ENCODE measurements at places on chromosomes 12 and 14.

GRCh38 chr12:2555487-2556082 lies 239.2 kb upstream of the FKBP4 start:
- no peak for DNase-seq

DNA sequence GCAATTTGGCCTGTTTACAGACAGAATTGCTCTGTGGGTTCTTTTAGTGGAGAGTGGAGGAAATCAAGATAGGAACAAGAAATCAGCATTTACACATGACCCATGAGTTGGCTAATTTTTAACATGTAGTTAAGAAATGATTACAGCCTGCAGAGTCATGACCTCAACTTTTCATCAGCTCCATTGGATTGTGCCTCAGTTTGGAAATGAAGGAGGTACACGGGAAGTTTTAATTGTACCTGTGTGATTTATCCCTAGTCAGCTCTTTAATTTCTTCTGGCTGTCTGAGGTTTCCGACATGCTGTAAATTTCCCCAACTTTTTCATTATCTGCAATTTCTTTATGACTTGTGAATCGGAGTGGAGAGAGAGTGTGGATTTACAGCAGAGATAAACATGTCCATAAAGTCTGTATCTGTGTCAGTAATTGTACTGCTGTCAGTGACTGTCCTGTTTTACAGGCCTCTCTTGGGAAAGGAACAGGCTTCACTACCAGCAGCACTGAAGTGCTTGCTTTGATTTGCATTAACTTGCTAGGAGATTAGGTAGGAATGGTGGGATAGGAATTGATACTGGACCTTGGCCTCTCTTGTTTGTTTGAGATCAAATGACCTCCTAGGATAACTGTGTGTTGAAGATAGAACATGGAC lies 49.2 kb downstream of the LIN52 start:
- no peak for DNase-seq

DNA sequence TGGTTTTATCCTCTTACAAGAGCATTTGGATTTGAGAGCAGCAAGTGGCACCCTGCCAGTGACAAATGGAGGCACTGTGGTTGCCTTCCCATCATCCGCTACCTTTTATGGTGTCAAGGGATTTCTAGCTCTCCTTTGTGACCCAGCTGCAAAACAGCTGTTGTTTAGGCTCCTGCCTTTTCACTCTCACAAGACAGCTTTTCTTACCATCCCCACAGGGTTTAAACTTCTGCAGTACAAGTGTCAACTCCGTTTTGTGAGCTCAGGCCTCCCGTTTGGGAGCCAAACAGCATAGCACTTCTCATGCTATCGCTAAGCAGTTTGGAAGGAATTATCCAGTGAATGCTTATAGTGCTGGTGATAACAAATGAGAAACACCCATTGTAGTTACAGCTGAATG lies 331.4 kb downstream of the TMTC2 start:
- DNase-seq, result no peak

- DNase-seq, result no peak
Observed at GRCh38 chr14:50025073-50025472, 91.3 kb downstream of the VCPKMT start.

GRCh38 chr12:63995512-63995911 lies 151.0 kb downstream of the SRGAP1 start:
- no peak for DNase-seq

GRCh38 chr12:49615725-49616124 lies 7.6 kb upstream of the PRPF40B start:
- DNase-seq, result no peak

DNA sequence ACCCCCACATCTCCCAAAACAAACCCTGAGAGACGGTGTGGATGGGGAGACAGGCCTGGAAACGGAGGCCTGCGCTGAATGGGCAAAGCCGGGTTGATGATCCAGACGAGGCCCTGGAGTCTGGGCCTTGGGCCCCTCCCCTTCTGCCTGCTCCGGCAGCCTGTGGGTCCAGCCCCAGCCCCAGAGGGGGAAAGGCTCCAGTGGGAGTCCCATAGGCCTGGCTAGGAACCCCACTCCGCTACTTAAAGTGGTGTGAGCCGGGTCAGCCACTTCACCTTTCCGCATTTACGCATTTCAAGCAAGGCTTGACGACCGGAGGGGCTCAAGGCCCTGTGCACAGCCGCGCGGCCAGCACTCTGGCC lies 695 bp upstream of the TNFAIP2 start:
- no peak for DNase-seq

DNA sequence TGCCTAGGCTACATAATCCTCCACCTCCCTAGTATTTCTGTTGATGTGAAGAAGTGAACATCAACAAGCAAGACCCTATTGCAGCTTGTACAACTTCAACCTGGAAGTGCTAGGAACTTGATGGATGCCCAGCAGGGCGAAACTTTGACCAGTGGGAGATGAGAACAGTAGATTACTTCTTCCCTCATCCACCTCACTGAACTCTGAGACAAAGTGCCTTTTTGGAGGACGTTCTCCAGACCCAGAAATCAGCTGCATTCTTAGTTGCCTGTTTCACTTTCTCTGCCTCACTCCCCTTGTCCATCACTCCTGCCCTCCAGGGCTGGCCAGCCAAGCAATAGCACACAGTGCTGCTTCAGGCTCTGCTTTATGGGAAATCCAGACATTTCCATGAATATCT lies 683.4 kb downstream of the GALC start:
- no peak for DNase-seq

GRCh38 chr12:96235484-96235826 lies 41.3 kb downstream of the ELK3 start:
- no peak for DNase-seq

All from stimulated activated CD4-positive, alpha-beta T cell treated with anti-CD3 and anti-CD28 coated beads, Interleukin-4, amount 100 ng/mL, for 1 hour (primary cell).